Hair follicle dermal papilla cell (primary cell): ENCODE measurements at places on chromosomes 16 and 17. TPM values are rescaled to one million over a fixed set of nuclear protein-coding genes. Genes with fewer than 3 reads are reported as not detected.

ANKFY1 gene
- total RNA-seq: 54.8 and 68.0 TPM in 2 replicates

CD300LB gene
- total RNA-seq: not detected in 2 replicates

CHAD gene
- not detected in 2 replicates for total RNA-seq

LRRC75A gene
- total RNA-seq: 0.12 and 0.32 TPM in 2 replicates

HEATR3 gene
- 29.2 and 30.7 TPM in 2 replicates for total RNA-seq

RNF222 gene
- total RNA-seq: not detected in 2 replicates

SLC25A19 gene
- total RNA-seq: 6.2 and 8.4 TPM in 2 replicates

ZNF207 gene
- total RNA-seq: 149 and 183 TPM in 2 replicates

HOXB3 gene
- total RNA-seq: 11.0 and 13.0 TPM in 2 replicates

ZP2 gene
- total RNA-seq: not detected in 2 replicates

MBTPS1 gene
- 127 and 153 TPM in 2 replicates for total RNA-seq

CISD3 gene
- 3.2 and 5.3 TPM in 2 replicates for total RNA-seq

MAPT gene
- total RNA-seq: 0.49 and 0.97 TPM in 2 replicates

ADAM11 gene
- 0.61 and 1.3 TPM in 2 replicates for total RNA-seq

YPEL2 gene
- 7.7 and 8.9 TPM in 2 replicates for total RNA-seq

PRSS22 gene
- not detected in 2 replicates for total RNA-seq

GRAP gene
- 0.32 TPM in 1 of 2 replicates, not detected in the other for total RNA-seq

KRT24 gene
- total RNA-seq: not detected in 2 replicates

PRM2 gene
- total RNA-seq: not detected in 2 replicates
